ENCODE measurements at places on chromosomes 3 and 15.

DNA sequence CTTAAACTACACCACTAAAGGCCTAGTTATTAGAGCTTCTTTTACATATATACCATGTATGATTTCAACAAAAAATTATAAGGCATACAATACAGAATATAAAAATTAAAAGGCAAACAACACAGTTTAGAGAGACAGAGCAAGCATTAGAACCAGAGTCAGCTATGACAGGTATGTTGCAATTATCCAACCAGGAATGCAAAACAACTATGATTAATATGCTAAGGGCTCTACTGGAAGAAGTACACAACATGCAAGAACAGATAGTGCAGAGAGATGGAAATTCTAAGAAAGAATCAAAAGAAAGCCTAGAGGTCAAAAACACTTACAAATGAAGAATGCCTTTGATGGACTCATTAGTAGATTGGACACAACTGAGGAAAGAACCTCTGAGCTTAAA, 39.6 kb downstream of the CCDC54 start:
- DNase-seq = no peak

- DNase-seq = no peak
Observed at GRCh38 chr15:38208779-38209178, 43.9 kb upstream of the SPRED1 start.

- no peak for DNase-seq
Observed at GRCh38 chr15:99076109-99076508, 28.8 kb upstream of the SYNM start.

DNA sequence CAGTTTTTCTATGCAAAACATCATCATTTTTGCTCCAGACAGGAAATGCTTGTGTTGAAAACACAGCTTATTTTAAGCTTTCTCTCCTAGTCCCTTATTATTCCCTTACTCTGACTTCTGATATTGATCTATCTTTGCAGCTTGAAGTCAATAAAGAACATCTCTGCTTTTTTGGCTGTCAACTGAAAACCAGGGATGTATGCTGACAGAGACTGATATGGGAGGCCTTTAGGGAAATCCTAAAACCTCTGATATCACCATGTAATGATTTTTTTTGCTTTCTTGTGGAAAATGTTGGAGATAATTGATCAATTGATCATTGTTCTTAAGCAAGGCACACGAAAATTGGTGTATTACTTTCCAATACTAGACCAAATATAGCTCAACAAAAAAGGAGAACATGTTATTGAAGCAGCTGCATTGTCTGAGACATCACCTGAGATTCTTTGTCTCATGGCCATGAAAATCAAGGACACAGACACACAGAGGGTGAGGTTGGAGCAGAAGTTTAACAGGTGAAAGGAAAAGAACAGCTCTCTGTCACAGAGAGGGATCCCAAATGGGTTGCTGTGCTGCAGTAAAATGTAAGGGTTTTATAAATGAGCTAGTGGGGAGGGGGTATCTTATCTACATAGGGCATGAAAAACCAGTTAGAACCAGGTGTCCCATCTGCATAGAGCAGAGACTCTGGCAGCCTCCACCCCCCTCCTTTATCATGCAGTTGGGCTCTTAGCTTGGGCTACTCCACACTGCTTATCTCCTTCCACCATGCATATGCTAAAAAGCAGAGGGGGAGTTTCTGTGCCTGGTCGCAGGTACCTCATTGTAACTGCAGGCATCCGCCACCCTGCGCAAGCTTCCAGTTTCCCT, 17.0 kb upstream of the SENP7 start:
- no peak for DNase-seq

- DNase-seq = no peak
Observed at GRCh38 chr3:162742159-162742717, 1245.6 kb downstream of the OTOL1 start.

- no peak for DNase-seq
Observed at GRCh38 chr3:185696039-185696438, 109.9 kb downstream of the SENP2 start.

DNA sequence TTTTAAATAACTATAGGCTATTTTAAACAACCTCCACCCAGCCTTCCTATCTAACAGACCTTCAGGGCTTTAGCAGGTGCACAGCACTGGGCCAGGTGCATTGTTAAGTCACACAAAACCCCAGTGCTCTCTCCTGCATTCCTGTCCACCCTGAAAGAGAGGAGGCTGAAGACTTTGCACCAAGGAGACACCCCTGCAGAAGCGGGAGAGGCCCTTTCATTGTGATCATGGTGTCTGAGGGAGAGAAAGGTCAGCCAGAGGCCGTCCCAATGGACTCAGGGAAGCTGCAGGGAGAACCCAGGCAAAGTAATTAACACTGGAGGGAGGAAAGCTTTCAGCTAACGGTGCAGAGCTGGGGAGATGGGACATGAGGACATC, 5.2 kb downstream of the LRIG1 start:
- DNase-seq = no peak

DNA sequence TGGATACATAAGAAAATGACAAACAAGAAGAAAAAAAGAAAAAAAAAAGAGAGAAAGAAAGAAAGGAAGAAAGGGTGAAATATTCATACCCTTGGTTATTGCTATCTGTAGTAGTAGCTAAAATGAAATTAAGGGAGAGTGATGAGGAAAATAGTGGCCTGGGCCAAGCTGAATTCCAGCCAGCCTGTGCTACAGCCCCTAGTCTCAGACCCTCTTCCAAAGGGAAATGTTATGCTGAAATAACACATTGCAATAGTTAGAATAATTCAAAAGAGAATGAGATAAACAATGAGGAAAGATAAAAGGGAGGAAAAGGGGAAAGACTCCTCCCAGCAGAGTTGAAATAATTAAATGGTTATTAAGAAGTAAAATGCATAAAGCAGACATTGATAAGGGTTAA, 268.4 kb upstream of the ROBO1 start:
- no peak for DNase-seq

DNA sequence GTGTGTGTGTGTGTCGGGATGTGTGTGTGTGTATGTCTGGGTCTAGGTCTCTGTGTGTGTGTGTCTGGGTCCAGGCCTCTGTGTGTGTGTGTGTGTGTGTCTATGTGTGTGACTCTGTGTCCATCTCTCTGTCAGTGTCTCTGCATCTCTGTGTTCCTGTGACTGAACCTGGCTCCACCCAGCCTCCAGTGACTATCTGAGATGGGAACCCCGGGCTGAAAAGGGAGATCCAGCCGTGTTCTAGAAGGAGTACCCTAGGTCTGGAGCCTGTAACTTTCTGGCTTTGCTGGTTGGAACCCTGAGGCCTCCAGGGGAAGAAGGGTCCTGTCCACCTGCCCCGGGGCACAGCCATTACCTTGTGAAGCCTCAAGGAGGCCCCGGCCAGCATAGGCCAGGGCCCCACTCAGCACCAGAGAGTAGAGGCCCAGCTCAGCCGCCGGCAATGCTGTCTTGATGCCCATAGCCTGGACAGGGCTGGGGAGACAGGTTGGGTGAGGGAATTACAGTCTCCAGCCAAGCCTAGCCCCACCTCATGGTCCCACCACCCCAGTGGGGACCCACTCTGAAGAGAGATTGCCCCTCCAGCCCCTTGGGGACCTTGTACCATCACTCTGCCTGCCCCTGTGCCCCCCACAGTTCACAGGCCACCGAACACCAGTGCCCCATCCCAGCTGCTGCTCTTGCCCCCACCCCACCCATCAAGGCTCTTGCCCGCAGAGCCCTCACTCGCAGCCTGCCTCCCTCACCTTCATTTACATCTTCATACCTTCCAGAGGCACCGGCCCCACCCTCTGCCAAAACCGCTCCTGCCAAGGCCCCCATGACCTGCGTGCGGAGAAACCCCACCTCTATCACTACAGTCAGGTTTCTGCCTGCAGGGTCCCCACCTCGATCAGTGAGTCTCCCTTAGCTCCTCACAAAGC, 2.0 kb downstream of the HHATL start:
- DNase-seq = no peak
